ENCODE measurements at places on chromosomes 1 and 21.

GRCh38 chr1:184633785-184634184, 120.9 kb downstream of the EDEM3 start:
- no peak for DNase-seq

GRCh38 chr1:224662870-224663269, 46.8 kb downstream of the CNIH3 start:
- DNase-seq: no peak

GRCh38 chr1:23283667-23284602, 60.1 kb downstream of the HNRNPR start:
- no peak for DNase-seq

- no peak for DNase-seq
Observed at GRCh38 chr1:111990026-111990877, 784 bp upstream of the KCND3 start.

- no peak for DNase-seq
Observed at GRCh38 chr1:55575571-55576279, 360.6 kb upstream of the USP24 start.

GRCh38 chr1:172460177-172460576, 16.3 kb upstream of the PIGC start:
- no peak for DNase-seq

- DNase-seq: no peak
Observed at GRCh38 chr1:23422241-23422877, 2.2 kb downstream of the TCEA3 start.

- no peak for DNase-seq
Observed at GRCh38 chr1:16258591-16259135, 21.7 kb upstream of the CPLANE2 start.

DNA sequence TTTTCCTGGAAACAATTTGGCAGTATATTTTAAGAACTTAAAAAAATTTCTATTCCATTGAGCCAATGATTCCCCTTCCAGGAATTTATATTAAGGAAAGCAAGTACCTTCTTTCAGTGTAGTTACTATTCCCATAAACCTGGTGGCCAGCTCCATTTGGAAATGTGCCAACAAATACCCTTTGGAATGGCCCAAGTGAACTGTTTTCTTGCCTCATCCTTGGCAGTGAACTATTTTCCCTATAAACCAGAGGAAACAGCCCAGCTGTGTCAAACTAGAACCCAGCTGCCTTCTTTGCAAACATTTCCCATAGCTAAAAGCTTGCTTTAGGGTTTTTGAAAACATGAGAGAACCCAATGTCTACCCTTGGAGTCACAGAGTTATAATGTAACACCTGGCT, 496.9 kb downstream of the NEGR1 start:
- no peak for DNase-seq

DNA sequence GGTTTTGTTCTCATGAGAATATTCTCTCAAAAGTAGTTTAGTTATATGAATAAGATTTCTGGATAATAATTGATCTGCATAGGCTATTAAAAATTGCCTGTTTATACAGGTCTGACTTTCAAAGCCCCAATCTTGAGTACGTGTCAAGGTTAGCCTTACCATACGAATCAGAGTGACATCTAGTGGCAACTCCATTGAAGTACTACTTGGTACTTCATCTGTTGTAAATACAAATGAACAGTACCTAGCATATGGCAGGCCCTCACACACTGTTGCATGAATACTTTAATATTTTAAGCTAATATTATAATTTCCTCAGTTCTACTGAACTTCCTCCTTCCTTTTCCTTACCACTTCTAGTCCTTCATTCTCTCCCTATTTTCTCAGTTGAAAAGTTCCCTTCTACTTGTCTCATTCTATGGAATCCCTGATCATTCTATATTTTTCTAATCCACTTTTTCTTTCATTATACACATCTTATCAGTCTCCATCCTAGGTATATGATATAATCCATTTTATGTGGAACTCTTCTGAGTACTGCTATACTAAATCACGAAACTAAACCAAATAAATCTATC, 101.2 kb downstream of the AKT3 start:
- DNase-seq: peak; percentile 100

DNA sequence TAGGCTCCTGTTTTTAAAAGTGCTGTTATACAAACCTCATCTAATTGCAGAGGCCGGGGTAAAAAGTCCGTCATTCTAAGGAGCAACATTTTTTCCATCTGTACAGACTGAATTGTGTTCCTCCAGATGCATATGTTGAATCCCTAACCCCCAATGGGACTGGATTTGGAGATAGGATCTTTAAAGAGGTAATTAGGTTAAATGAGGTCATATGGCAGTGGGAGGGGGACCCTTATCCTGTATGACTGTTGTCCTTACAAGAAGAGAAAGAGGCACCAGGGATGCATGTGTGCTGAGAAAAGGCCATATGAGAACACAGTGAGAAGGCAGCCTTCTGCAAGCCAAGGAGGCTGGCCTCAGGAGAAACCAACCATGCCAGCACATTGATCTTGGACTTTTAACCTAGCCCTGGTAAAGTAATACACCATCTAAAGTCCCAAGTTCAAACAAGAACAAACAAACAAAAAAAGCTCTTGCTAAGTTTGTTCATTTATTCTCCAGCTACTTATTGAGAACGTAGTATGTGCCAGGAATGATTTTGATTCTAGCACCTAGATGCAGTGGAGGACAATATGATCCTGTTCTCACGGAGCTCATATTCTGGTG, 352.4 kb downstream of the NTNG1 start:
- DNase-seq: no peak

DNA sequence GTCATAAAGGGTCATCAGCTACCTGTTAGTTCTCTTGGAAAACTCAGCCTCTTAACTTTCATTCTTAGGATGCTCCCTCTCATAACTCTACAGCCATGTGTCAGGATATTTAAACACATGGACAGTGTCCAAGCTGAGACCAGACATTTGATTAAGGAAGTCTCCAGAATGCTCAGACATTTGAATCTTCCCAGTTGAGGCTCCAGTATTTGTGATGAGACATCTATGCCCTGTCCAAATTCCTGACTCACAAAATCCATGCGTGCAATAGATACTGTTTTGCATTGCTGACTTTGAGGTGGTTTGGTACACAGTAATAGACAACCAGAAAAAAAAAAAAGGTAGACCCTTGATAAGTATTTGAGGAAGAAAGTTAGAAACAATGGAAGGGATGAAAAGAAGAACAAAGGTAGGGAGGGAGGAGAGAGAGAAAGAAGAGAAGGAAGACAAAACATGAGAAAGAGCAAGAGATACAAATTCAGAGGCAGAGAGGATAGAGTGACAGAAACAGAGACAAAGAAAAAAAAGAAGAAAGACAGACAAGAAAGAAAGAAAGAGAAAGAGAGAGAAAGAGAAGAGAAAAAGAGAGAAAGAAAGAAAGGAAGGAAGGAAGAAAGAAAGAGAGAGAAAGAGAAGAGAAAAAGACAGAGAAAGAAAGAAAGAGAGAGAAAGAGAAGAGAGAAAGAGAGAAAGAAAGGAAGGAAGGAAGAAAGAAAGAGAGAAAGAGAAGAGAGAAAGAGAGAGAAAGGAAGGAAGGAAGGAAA, 275.5 kb upstream of the PRMT6 start:
- no peak for DNase-seq

GRCh38 chr1:147919896-147920295, 8.3 kb upstream of the GPR89B start:
- no peak for DNase-seq

DNA sequence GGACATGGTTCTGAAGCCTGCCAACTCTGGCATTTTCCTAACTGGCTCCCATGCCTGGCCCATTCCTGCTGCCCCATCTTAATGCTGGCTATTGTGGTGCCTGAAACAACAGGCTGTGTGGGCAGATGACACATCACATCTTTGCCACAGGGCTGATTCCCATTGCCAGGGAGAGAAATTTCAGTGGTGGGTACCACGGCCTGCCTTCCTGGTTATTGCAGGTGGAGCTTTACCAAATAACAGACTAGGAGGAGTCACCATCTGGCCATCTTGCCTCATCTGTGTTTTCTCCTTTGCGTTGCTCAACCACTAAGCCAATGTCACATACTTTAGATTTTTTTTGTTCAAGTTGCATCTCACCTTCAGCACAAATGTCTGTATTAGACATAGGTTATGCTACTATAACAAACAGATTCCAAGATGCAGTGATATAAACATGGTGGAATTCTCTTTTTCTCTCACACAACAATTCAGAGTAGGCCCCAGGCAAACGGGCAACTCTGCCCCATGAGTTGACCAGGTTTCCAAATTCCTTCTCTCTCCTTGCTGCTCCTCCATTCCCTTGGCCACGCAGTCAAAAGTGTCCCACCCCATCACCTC, 14.1 kb downstream of the CDA start:
- no peak for DNase-seq

Measured in NCI-H1694 (cell line).